T-helper 1 cell (primary cell): ENCODE measurements at places on chromosomes 11 and 22.

DNA sequence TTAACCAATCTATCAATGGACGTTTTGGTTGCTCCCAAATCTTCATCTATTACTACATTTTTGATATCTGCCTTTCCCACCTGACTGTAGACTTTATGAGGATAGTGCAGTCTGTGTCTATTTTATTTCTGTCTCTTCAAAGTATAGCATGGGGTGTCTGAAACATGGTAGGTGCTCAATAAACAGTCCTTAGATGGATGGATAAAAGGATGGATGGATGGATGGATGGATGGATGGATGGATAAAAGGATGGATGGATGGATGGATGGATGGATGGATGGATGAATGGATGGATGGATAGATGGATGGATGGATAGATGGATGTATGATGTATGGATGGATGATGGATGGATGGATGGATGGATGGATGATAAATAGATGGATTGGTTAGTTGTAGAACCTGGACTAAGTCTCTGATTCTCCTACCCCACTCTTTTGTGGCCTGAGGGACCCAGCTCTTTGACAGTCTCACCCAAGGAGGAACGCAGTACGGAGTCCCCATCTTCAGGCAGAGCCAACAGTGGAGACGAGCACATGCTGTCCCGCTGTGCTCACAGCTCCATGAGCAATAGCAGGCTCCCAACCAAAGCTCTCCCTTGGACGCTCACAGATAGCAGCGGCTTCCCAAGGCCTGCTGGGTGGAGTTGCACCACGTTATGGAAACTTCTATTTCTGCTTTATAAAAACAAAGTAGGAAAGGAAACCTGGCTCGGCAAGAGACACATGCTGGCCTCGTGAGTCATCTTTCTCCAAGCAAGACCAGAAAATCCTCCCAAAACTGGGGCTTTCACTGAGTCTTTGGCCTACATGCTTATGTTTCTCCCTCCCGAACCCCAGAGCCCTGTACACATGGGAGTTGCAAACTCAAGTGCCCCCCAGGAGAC lies 448.0 kb downstream of the MIAT start:
- no peak for DNase-seq

DNA sequence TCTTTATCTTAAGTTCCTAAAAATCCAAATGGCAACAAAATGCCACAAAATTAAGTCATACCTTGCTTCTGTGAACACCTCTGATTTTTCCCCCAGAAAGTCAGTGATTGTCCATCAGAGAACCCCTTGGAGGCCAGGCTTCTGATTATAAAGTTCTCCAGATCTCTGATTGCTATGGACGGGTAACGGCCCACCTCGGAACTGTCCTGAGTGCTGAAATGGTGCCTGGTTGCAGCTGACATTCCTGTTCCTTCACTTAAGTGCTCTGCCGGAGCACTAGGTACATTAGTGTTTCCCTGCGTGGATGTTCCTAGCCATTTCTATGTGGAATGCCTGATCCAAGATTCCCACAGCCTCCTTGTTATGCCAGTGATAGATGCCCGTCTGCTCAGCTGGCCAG lies 85.0 kb downstream of the CHST1 start:
- DNase-seq: no peak

DNA sequence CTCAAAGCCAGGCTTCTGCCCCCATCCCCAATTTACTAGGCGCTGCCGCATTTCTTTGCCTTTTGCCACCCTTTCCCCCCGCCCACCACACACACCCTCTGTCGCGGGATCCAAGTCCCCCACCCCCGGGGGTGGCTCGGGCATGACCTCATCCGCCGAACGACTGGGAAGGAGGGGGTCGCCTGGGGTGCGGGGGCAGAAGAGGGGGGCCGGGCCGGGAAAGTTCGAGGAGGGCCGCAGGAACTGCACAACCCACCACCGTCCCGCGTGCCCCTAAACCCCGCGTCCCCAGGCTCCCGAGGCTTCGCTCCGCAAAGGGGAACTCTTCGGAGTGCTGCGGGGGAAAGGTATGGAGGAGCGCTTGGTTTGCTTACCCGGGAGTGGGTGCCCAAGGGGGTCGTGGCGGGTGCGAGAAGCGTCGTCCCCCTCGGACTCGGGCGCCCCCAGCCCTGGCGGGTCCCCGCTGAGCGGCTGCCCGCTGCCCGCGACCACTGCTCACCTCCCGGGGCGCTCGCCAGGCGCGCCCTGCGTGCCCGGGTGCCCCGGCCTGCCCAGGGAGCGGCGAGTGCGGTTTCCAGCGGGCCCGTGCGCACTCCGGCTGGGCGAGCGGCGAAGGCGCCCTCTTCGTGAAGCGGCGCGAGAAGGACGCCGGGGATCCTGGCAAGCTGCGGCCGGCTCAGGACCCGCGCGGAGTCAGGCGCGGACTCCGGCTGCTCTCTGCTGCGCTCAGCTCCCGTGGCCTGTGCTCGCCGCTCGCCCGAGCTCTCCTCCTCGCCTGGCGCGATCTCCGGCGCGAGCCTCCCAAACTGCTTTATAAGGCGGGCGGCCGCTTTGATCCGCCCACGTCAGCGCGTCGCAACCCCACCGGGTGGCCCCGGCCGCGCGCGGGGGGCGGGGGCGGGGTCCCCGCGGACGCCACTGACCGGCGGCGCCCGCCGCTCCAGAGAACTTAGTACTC lies 4.0 kb upstream of the WNT11 start:
- DNase-seq: no peak

- DNase-seq: no peak
These were observed 20.8 kb downstream of the CRKL start for GRCh38 chr22:20937794-20938671.

GRCh38 chr11:128047026-128047425 lies 540.3 kb downstream of the ETS1 start:
- no peak for DNase-seq

GRCh38 chr11:63761931-63762653 lies 6.5 kb downstream of the ZFTA start:
- no peak for DNase-seq

DNA sequence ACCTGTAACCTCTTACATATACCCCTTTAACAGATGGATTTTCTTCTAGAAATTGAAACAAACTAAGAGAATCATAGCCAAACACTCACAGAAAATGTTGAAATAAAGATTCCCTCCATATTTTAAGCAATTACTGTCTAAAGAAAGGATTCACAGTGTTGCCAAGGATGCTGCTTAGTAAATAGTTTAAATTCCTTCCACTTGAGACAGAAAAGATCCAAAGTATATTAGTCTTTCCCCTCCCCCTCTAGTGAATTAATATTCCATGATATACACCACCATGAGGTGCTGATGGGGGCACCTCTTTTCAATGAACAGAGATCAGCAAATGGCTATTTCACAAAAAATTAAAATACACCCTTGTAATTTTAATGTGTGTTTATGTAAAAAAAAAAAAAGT lies 186.8 kb downstream of the SOX6 start:
- DNase-seq: no peak

DNA sequence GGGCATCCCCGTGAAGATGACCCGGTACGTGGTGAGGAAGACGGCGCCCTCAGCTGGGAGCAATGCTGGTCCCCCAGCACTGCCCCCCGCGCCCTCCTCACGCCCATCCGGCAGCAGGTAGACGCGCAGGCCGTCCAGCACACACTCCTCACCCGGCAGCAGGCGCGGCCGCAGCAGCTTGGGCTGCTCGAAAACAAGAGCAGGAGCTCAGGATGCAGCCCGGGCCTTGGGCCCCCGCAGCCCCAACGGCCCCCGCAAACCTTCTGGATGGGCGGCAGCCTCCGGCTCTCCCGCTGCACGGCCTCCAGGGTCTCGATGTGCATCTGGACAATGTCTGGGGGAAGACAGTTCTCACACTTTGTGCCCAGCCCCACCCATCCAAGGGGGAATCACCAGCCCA lies 13.3 kb downstream of the SBF1 start:
- DNase-seq: no peak

GRCh38 chr22:21701384-21701971 lies 34.1 kb downstream of the YPEL1 start:
- DNase-seq: no peak

DNA sequence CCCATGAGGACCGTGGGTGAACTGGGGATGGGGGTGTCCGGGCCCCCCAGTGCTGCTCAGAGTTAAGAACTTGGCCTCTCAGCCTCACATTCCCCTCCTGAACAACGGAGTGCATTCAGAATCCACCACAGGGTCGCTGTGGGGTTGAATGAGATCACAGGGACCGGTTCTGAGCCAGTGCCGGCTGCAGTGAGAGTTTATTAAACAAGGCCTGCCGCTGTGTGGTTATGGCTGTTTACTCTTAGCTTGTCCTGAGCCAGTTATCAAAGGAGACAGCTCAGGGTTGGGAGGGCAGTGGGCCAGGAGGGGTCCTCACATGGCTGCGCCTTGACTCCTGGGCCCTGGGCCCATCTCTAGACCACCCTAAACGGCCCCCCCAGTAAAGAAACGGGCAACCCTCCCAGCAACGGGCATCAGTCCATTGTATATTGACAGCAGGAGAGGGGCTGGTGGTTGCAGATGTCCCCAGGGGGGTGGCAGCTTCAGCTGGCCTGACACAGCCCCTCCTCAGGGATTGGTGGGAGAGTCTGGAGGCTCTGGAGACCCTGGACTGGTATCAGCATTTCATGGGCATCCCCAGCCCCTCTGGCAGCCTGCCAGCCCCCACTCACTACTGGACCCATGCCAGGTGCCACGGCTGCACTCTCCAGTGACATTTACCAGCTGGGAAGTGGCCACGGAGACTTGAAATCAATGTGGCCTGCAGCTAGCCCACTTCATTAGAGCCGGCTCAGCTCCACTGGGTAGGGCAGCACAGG lies 15.1 kb upstream of the CABP7 start:
- no peak for DNase-seq

- DNase-seq: no peak
These were observed 698 bp upstream of the ANAPC15 start for GRCh38 chr11:72112978-72113808.

GRCh38 chr22:50526834-50527801 lies 1.7 kb upstream of the SCO2 start:
- DNase-seq: no peak

DNA sequence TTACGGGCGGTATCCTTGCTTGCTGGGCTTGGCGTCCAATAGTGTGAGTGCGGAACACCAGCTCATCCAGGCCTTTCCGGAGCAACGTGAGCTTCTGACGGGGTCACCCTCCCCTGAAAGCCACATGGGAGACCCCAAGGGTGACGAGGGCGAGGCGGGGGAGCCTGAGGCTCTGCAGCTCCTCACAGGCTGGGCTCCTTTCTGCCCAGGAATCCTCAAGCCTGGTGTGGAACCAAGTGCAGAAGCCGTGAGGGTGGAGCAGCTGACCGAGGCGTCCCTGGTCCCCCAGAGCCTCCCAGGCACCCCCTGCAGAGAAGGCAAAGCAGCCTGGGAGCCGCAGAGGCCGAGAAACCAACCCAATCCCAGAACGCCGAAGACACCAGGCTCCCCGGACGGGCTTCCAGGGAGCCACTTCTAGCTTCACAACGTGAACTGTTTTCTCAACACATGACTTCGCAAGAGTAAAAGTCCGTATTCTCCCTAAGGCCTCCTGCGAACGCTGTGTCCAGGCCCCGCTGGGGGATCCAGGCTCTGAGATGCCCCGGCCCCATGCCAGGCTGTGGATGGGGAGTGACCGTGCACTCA lies 530.3 kb downstream of the BRD1 start:
- no peak for DNase-seq

- DNase-seq: no peak
These were observed 5.0 kb upstream of the NTM start for GRCh38 chr11:131365329-131365930.

GRCh38 chr11:82012276-82012675 lies 721.4 kb downstream of the FAM181B start:
- DNase-seq: no peak

- no peak for DNase-seq
These were observed 38.1 kb downstream of the CAPN1 start for GRCh38 chr11:65219930-65220213.

GRCh38 chr22:19431649-19432132 lies at the start of gene HIRA:
HIRA (minus strand) TSS chr22:19431733; CDS start chr22:19431476, 257 bp downstream.
- DNase-seq: peak; percentile 79

GRCh38 chr22:20786536-20786979 lies 12.6 kb downstream of the SERPIND1 start:
- no peak for DNase-seq

DNA sequence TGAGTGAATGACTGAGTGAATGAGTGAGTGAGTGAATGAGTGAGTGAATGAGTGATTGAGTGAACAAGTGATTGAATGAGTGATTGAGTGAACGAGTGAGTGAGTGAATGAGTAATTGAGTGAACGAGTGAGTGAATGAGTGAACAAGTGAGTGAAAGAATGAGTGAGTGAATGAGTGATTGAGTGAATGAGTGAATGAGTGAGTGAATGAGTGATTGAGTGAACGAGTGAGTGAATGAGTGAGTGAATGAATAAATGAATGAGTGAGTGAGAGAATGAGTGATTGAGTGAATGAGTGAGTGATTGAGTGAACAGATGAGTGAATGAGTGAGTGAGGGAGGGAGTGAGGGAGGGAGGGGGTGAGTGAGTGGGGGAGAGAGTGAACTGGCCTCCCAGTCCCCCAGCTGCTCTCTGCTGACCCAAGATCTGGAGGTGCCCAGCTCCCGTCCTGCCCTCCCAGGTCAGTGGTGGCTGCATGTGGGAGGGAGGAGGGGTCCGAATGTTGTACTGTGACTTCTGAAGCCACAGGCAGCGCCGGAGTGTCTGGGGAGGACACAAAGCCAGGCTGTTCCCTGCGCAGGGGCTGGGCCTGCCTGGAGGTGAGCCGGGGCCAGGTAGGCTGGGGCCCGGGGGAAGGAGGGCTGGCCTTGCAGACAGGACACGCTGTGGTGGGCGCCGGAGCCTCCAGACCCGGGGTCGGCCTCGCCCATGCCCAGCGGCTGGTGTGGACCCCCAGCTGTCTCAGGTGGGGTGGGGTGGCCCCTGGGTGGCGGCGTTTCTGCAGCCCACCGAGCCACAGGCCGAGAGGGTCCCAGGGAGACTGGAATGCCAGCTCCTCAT lies 17.8 kb upstream of the PIM3 start:
- DNase-seq: no peak

GRCh38 chr11:46006418-46007070 lies 84.1 kb downstream of the LARGE2 start:
- DNase-seq: no peak

- no peak for DNase-seq
These were observed 1.3 kb upstream of the NRIP3 start for GRCh38 chr11:9005087-9005486.

DNA sequence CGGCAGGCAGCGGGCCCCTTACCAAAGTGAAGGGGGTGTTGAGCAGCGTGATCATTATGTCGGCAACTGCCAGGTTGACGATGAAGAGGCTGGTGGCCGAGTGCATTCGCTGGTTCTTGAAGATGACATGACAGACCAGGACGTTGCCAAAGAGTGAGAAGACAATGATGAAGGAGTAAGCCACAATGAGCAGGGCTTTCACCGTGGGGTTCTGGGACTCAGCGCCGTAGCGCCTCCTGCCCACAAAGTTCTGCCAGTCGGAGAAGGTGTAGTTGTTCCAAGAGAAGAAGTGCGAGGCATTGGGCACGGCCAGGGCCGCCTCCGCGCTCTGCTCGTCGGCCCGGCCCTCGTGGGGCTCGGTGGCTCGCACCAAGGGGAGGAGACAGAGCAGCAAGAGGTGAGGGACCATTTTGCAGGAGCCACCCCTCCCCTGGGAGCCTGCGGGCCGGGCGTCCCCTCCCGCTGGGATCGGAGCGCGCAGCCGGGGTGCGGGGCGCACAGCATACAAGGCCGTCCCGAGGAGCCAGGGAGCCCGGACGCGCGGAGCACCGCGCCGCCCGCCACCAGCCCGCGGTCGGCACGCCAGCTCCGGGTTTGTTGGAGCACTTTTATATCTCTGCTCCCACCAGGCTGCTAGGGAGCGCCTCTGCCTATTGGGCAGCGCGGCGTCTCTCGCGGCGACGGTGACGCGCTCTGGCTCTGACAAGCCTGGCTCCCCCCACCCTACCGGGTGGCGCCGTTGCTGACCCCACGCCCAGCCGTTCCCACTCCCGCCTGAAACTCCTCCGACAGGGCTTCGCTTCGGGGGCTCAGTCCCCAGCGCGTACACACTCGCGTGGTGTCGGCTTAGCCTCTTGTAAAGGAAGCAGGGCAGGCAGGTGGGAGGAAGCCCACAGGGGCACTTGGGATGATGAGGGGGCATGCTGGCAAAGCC lies at the start of gene GPR83:
GPR83 (minus strand) TSS at position 581 of the 934 bp plus-strand sequence; CDS start at position 409, 172 bp downstream.
- DNase-seq: no peak
